Activated CD4-positive, alpha-beta T cell treated with anti-CD3 and anti-CD28 coated beads for 1 hour (primary cell): ENCODE measurements at places on chromosomes 2 and 18.
A peak's percentile ranks its signal among the peaks of the same experiment; 100 is the strongest.

DNA sequence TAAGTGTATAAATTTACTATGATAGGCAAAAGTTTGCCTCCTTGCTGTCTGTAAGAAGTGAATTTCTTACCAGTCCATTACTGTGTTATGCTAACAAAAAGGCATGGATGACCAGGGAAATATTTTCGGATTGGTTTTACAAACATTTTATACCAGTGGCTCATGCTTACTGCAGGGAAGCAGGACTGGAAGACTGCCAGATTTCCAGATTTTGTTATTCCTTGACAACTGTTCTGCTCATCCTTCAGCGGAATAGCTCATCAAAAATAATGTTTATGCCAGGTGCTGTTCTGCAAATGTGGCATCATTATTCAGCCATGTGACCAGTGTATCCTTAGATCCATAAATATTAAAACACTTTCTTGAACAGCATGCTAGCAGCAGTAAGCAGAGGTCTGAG is 40.4 kb upstream of the NETO1 start:
- no peak for DNase-seq

- no peak for DNase-seq
These were observed 2.1 kb downstream of the RIT2 start for GRCh38 chr18:43113220-43113895.

DNA sequence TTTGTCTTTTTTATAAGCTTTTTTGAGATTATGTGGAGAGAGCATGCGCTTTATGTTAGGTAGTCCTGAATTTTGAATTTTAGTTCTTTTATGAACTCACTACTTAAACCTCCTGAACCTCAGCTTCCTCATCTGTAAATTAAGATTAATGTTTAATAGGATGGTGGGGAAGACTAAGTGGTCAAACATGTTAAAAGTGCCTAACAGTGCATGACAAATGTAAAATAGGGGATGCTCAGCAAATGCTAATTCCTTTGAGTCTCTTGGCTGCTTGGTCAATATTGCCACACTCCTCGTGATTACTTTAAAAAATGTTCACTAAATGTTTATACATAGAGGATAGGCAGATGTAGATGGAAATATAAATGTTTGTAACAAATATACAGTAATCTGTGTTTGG is 6.8 kb downstream of the BIRC6 start:
- no peak for DNase-seq

DNA sequence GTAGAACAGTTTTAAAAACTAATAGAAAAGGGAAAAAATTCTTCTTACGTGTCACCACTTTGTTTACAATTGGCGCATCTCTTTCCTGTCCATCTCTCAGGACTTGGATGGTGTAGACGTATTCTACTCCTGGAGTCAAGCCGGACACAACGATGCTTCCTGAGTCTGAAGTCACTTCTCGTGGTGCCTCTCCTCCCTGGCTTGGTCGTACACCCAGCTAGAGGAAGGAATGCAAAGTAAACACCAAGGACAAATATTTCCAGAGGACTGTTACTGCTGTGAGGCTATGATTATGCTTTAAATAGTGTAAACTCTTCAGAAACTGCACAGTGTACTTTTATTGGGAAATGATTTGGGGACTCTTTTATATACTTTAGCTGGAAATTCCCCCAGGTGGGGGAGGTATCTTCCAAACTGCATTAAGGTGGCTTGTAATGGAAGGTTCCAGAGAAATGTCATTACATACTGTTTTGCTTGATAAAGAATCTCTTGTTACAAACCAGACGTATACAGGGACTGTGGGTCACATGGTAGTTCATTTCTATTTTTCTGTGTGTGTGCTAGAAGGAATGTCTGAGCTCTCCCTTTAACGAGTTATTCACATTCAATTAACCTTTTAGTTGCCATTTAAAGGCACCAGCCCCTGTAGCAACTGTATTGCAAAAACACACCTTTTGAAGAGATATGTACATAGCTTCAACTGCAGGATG is 38.1 kb downstream of the FN1 start:
- no peak for DNase-seq

GRCh38 chr2:134261398-134262131 is 7.7 kb downstream of the MGAT5 start:
- DNase-seq = no peak

- DNase-seq = no peak
These were observed 55.9 kb upstream of the ACYP2 start for GRCh38 chr2:54059504-54059903.

DNA sequence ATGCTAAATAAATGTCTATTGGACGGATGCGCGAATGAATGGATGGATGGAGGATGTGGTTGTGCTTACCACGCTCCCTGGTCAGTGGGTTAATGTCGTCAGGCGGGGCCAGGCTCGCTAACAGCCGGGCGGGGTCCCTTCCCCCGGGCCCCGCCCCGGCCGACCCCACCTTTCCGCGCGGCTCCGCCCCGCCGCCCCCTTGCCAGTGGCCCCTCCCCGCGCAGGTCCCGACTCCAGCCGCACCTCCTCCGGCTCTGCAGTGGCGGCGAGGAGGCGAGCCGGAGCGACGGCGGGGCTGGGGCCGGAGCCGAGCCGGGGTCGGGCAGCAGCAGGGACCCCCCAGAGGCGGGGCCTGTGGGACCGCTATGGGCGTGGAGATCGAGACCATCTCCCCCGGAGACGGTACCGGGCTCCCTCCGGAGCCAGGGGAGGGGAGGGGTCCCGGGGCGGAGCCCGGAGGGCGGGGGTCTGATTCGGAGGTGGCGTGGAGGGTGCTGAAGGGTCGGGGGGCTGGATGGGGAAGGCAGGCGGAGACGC is at the start of gene FKBP1B:
Gene FKBP1B (plus strand): TSS at position 257 of the 537 bp plus-strand sequence. CDS start 109 bp downstream, at position 366.
- DNase-seq = peak; percentile 8

- no peak for DNase-seq
These were observed 25.4 kb upstream of the GLI2 start for GRCh38 chr2:120710256-120710655.

DNA sequence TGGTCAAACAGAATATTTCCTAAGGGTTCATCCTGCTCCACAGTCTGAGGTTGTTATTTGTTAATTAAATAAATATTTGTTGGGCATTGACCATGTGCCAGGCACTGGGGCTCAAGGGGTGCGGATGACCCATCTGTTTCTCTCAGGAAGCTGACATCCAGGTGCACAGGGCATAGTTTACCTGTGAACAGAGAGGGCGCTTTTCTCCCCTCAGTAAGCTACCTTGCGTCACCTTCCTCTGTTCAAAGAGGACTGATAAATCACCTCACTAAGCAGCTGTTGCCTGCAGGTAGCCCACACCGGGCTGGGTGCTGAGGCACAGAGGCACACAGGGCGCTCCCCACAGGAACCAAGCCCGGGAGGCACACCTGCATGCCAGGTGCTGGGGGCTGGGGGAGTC is 41.6 kb downstream of the SH3RF3 start:
- DNase-seq = no peak

GRCh38 chr18:77765468-77765867 is 515.8 kb downstream of the GALR1 start:
- DNase-seq = no peak
